ENCODE measurements at places on chromosomes 13 and 19.
A peak's percentile ranks its signal among the peaks of the same experiment; 100 is the strongest.

- DNase-seq = no peak
Observed at GRCh38 chr13:89852570-89852969, 1494.9 kb upstream of the MIR17HG start.

- no peak for DNase-seq
Observed at GRCh38 chr13:112259511-112259910, 116.6 kb upstream of the SPACA7 start.

- no peak for DNase-seq
Observed at GRCh38 chr19:11227195-11227886, 12.1 kb upstream of the ANGPTL8 start.

DNA sequence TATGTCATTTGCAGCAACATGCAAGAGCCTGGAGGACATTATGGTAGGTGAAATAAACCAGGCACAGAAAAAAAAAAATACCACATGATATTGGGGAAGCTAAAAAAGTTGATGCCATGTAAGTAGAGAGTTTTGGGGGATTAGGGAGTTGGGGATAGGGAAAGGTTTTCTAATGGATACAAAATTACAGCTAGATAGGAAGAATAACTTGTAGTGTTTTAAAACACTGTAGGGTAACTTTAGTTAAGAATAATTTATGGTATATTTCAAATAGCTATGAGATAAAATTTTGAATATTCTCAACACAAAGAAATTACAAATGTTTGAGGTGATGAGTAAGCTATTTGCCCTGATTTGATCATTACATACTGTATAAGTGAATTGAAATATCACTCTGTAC, 1456.7 kb upstream of the MIR17HG start:
- DNase-seq = no peak

DNA sequence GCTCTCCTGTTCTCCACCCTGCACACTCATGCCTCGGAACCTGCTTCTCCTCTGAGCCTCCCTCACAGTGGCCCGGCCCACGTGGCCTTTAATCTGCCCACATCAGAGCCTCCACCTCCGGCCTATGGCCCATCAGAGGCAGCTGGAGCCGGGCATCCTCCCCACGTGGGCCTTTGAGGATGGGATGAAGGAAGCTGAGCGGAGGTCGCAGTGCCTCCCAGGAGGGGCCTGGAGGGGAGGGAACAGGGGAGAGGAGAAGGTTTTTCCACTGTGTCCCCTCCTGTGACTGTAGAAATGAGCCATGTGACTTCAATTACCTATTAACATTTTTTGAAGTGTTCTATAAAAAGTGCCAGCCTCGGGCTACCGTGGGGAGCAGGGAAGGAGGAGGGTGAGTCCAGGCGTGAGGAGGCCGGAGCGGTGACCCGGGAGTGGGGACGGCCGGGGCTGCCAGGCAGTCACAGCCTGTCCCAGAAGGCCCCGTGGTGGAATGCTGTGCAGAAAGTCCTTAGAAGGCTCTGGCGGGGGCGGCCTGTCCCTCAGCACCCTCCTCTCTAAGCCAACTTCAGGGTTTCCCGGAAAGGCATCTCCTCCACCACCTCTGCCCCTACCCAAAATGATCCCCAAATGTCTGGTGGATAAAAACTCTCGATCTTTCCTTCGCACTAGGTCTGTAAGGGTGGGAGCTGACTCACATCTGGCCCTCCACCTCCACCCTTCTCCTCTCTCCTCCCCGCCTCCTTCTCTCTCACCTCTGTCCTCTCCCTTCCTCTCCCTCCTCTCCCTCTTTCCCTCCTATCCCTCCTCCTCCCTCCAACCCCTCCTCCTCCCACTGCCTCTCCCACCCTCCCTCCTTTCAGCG, 24.8 kb upstream of the SLC1A5 start:
- peak; percentile 44 for DNase-seq

GRCh38 chr13:36925603-36926002, 5.6 kb upstream of the SMAD9 start:
- no peak for DNase-seq

- no peak for DNase-seq
Observed at GRCh38 chr13:112764864-112765561, 75.2 kb downstream of the ATP11A start.

GRCh38 chr19:29793116-29793727, 18.6 kb upstream of the CCNE1 start:
- no peak for DNase-seq

DNA sequence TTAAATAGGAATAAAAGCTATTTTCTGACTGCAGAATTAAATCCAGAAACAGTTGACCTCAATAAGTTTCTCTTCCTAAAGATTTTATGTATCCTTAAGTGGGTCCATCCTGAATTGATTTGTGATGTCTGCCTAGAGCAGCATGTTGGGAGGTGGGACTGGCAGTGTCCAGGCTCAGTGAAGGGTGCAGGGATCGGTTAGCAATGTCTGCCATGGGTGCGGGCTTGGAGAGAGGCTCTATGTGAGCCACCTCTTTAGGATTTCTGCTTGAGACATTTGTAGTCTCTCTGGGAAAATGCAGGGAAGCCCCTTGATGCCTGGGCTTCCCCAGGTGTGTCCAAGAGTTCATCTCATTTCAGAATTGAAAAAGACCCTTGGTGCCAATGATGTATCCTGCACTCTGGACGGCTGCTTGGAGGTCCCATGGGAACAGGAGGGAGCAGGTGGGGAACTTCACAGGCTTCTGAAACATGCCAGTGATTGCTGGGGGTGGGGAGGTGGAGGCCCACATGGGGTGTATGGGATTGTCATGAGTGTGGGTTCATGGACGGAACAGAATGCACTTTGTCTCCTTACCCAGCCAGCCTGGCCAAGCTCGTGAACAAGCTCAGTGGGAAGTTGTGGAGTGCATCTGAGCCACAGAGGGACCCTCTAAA, 6.2 kb upstream of the COLGALT1 start:
- no peak for DNase-seq

GRCh38 chr13:40402931-40403431, 263.5 kb downstream of the FOXO1 start:
- DNase-seq = peak; percentile 46

DNA sequence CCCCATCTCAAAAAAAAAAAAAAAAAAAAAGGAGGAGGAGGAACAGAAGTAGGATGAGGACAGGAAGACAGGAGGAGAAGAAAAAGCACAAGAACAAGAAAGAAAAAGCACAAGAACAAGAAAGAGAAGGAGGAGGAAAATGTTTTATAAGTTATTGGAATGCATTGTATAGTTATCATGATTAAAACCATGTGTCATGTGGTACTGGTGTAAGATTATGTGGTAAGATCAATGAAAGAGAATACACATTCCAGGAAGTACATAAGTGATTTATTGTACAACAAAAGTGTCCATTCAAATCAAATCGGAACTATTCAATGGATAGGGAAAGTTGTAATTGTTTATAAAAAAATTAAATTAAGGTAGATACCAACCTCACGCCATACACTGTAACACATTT, 167.7 kb downstream of the MZT1 start:
- no peak for DNase-seq

DNA sequence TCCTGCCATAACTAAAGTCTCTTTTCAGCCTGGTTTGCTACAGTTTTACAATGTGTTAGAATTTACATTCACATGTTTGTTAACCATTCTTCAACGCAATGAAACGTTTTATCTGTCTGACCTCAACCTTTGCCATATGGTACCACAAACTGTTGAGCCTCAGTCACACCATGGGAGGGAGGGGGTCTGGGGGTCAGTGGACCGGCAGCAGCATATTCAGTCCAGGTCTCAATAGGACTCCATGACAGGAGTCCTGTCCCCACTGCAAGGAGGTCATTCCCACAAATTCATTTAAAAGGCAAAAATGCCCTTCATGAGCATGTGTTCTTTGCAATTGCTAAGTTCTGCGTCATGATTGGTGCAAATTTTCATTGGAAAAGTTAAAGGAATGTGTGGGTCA, 66.6 kb upstream of the OLFM4 start:
- no peak for DNase-seq

DNA sequence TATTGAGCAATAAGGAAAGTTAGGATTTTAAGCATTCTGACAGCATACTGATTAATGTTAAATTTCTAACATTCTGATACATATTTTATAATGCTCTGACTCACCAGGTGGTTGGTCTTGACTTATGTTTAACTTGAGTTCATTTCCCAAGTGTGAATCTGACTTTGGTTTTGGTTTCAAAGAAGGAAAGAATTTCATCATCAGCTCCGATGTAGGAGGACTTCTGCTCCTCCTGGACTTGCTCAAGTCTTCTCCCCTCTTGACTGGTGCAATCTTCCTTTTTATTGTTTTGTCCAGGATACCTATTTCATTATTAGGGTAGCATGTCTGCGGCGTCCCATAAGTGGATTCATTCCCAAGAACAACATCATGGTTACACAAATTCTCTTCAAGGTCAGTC, 141.3 kb downstream of the RNF17 start:
- DNase-seq = no peak

GRCh38 chr19:36013280-36014011, 567 bp downstream of the ALKBH6 start:
- DNase-seq = no peak

DNA sequence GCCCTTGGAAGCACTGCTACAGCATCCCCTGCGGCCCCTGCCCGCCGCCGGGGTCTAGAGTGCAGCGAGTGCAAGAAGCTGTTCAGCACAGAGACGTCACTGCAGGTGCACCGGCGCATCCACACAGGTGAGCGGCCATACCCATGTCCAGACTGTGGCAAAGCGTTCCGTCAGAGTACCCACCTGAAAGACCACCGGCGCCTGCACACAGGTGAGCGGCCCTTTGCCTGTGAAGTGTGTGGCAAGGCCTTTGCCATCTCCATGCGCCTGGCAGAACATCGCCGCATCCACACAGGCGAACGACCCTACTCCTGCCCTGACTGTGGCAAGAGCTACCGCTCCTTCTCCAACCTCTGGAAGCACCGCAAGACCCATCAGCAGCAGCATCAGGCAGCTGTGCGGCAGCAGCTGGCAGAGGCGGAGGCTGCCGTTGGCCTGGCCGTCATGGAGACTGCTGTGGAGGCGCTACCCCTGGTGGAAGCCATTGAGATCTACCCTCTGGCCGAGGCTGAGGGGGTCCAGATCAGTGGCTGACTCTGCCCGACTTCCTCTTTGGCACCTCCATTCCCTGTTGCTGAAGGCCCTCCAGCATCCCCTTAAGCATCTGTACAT, 4.9 kb downstream of the ZNF574 start:
- DNase-seq = no peak

- DNase-seq = peak; percentile 59
Observed at GRCh38 chr19:912181-913079, 589 bp downstream of the R3HDM4 start.

- no peak for DNase-seq
Observed at GRCh38 chr13:105611424-105611823, 924.0 kb downstream of the EFNB2 start.

- peak; percentile 88 for DNase-seq
Observed at GRCh38 chr19:17405250-17406045, at the start of gene BST2. TSS of gene BST2 (minus strand) at chr19:17405630. CDS start at chr19:17405575, 55 bp downstream.

- DNase-seq = no peak
Observed at GRCh38 chr13:19362946-19363510, 181.4 kb upstream of the TUBA3C start.

DNA sequence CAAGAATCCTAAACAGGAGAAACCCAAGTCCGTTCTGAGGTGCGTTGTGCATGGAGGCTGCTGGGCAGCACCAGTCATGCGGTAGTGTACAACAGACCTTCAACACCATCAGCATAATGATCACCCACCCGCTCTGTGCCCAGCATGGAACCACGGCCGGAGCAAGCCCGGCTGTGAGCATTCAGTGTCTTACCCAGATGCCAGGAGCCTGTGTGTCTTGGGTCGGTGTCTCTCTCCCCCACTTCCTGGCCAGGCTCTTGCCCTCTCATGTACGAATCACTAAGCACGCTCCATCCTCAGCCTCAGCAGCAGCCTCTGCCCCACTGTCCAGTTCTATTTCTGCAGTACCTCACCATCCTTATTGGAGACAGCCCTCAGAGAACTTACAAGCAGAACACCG, 231.6 kb upstream of the IRS2 start:
- no peak for DNase-seq

DNA sequence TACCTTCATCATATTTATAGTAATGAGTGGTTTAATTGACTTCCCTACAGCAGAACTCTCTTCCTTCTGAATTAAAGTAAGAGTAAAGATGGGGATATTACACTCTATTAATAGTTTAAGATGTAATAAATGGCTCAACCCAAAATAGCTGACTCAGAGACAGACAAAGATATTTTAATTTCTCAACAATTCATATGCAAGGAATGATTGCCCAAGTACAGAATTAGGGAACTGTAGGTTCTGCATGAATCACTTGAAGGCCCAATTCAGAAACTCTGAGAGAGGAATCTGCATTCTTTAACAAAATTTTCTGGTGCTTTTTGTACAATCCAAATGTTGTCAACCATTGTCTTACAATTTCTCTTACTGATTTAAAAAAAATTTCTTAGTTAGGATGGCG, 42.9 kb upstream of the PCDH9 start:
- no peak for DNase-seq

DNA sequence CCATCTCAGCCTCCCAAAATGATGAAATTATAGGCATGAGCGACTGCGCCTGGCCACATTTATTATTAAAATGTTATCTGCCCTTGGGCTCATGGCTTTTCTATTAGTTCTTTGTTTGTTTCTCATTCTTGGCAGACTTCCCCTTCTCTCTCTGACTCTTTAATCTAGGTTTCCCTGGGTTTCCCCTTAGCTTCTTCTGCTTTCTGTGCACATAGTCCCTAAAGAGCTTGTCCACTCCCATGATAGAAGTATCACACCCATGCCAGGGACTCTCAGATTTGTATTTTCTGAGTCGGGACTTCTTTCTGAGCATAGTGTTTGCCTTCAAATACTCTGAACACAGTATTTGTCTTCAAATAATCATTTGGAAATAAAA, 38.6 kb upstream of the ITM2B start:
- no peak for DNase-seq

DNA sequence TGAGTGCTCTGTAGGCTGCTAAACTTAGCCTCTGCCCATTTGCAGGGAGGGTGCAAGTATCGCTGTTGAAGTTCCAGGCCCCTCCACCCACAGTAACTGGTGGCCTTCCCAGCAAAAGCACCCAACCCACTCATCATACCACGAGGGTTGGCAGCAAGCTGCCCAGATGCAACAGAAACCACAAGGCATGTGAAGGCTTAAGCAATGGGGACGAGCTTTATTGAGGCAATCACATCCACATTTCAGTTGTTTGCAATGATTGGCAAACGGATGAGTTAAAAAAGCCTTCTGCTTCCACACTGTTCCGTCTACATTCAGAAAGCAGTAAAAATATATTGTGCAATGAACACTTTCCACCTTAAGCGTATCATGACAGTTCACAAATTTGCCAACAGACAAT, 10.3 kb downstream of the GJB6 start:
- DNase-seq = no peak

DNA sequence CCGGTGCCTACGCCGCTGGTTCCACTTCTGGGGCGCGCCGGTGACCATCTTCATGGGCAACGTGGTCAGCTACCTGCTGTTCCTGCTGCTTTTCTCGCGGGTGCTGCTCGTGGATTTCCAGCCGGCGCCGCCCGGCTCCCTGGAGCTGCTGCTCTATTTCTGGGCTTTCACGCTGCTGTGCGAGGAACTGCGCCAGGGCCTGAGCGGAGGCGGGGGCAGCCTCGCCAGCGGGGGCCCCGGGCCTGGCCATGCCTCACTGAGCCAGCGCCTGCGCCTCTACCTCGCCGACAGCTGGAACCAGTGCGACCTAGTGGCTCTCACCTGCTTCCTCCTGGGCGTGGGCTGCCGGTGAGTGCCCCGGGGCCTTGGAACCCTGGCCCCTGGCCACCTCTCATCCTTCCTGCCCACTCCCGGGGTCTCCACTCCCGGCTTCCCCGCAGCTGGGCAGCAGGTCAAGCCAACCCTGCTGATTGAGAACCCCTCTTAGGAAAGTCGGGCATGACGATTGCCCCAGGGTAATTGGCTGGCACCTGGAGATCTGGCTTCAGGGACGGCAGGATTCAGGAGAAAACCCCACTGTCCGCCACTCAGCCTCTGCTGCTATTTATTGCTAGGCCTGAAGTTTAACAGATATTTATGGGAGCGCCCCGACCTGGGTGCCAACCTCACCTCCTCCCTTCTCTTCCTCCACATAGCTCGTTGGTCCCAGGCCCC, 39.1 kb downstream of the TRPM4 start:
- no peak for DNase-seq
